ENCODE measurements at places on chromosomes 5 and 9. TPM values are rescaled to one million over a fixed set of nuclear protein-coding genes. Genes with fewer than 3 reads are reported as not detected.

PCDHGA4 gene
- polyA plus RNA-seq: 0.15 TPM

GRIN3A gene
- 0.09 TPM for polyA plus RNA-seq

FBP2 gene
- not detected for polyA plus RNA-seq

ADCY2 gene
- not detected for polyA plus RNA-seq

PCDHA12 gene
- not detected for polyA plus RNA-seq

ERCC6L2 gene
- 11.7 TPM for polyA plus RNA-seq

CCIN gene
- polyA plus RNA-seq: not detected

BAAT gene
- 275 TPM for polyA plus RNA-seq

EPB41L4B gene
- polyA plus RNA-seq: 16.4 TPM

CARTPT gene
- not detected for polyA plus RNA-seq

FYB1 gene
- polyA plus RNA-seq: 5.5 TPM

NTRK2 gene
- polyA plus RNA-seq: 0.55 TPM

GRCh38 chr5:118637947-118638670 is 350.2 kb downstream of the DTWD2 start:
- no peaks in the 10 kb centered on the region for H3K4me1 ChIP-seq
- no peaks in the 10 kb centered on the region for H3K36me3 ChIP-seq
- no peak overlapping the region for H3K27ac ChIP-seq
- DNase-seq: no peak
- no peaks in the 10 kb centered on the region for H3K27me3 ChIP-seq
- no peak overlapping the region for H3K4me3 ChIP-seq

DNA sequence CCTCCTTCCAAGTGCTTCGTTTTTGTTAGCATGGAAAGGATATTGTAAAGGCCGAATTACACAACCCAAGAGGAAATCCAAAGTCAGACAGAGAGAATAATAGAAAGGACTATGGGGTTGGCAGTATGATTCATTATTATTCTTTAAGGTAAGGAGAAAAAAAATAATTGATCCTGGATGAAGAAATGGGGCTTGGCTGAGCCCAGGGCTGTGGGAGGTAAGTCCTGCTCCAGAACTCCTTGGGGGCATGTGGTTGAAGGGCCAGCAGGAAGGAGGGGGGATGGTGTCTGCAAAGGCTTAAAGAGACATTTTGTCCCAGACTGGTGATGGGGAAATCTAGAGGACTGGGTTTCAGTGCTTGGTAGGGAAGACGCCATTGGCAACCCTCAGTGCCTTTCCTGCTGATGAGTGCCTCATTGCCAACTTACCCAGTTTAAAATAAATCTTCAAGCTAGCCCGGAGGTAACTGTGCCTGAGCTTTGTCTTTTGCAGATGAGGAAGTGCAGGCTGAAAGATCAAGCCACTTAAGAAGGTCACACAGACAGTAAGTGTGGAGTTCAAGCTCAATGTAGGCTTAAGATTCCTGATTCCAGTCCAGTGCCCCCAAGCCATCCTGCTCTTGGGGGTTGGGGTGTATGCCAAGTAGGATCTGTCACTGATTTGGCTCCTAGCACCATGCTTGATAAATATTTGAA is 30.2 kb downstream of the FOXI1 start:
- no peaks in the 10 kb centered on the region for H3K27me3 ChIP-seq
- no peak overlapping the region for H3K4me3 ChIP-seq
- no peaks in the 10 kb centered on the region for H3K4me1 ChIP-seq
- peak; percentile 6 for DNase-seq

- no peak overlapping the region for H3K4me3 ChIP-seq
- no peak for DNase-seq
- H3K4me1 ChIP-seq: no peaks in the 10 kb centered on the region
Measured at GRCh38 chr9:131177898-131178297, 52.5 kb downstream of the NUP214 start.

DNA sequence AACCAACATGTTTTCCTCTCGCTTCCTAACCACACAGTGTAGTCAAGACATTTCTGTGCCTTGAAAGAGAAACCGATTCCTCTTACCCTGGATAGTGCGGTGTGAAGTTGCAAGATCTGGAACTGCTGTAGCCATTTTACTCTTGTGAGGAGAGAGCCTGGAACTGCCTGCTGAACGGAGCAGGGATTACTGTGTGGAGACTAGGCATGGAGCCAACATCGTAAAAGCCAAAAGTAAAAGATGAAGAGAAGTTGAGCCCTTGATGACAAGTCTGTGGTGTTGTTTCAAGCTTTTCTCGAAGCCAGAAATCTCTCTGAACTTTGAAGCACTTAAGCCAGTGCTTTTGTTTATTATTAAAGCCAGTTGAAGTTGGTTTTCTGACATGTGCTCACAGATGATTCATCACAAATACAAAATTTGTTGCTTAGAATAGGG is 110.1 kb upstream of the GRIN3A start:
- DNase-seq: no peak
- H3K27me3 ChIP-seq: no peaks in the 10 kb centered on the region
- no peaks in the 10 kb centered on the region for H3K4me1 ChIP-seq
- no peak overlapping the region for H3K4me3 ChIP-seq

DNA sequence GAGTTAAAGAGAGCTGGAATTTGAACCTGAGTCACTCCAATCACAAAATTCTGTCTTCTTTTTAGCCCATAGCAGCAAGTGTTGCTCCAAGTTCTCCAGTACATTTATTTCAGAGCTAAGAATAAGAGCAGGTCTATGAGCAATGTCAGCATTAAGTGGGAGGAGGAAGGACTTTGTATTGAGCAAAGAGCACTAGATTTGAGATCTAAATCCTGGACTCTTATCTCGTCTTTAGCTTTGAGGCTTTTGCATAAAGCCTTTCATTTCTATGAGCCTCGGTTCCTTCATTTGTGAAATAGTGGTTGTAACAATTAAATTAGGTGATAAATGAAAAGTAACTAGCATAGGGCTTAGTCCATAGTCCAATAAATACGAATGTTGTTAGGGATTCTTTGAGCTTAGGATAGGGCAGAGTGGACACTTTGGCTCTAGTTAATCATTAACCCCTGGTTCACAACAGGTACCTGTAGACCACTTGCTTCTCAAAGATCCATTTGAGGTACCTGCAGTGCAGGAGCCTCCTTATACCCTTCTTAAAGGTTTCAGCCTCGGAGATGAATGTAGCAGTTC is 464.1 kb upstream of the KLF4 start:
- no peaks in the 10 kb centered on the region for H3K27me3 ChIP-seq
- no peak for DNase-seq
- H3K27ac ChIP-seq: no peak overlapping the region

- DNase-seq: no peak
- H3K4me1 ChIP-seq: peaks cover 1% of the 10 kb centered on the region
- no peaks in the 10 kb centered on the region for H3K27me3 ChIP-seq
- H3K4me3 ChIP-seq: no peak overlapping the region
- H3K36me3 ChIP-seq: peaks cover 66% of the 10 kb centered on the region
Measured at GRCh38 chr5:148416921-148417320, 33.2 kb downstream of the FBXO38 start.

DNA sequence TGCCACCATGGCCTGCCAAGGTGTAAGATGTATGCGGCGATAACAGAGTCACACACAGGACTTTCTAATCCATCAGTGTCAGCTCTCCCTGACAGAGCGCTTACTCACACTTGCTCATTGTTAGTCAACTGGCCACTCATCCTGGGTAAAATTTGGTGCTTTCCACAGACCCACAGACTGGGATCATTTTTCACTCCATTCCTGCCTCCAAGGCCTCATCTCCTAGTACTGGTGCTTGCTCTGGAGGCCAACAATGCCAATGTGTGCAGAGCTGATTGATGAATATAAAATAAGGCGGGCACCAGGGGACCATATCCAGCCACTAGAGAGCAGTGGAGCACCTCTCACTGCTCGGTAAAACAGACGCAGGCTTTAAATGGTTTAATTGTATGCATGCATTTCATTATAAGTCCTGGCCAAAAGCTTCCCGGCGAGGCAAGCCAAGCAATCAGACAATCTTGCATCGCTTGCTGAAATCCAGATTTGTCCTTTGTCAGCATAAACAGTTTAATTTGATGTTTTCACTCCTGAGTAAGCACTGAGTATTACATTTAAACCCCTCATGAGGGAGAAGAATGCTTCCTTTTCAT is 22.3 kb downstream of the PSMB7 start:
- no peaks in the 10 kb centered on the region for H3K36me3 ChIP-seq
- H3K4me1 ChIP-seq: peaks cover 37% of the 10 kb centered on the region
- DNase-seq: no peak

DNA sequence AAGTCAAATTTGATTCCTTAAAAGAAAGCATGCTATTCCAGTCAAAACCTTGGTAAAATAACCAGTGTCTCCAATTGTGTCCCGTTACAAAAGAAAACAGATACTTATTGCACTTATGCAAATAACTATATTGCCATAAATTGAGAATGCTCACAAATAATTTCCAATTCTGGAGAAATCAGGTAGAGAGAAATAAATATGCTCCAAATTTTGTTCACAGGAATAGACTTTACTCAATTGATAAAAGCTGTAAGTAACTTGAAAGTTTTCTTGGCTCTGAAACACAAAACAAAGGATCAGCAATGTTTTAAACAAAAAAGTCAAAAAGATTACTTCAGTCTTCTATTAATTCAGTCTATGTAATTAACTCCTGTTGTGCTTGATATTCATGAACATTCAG is 7.8 kb upstream of the DTWD2 start:
- H3K36me3 ChIP-seq: no peaks in the 10 kb centered on the region
- H3K27me3 ChIP-seq: no peaks in the 10 kb centered on the region
- no peak for DNase-seq

DNA sequence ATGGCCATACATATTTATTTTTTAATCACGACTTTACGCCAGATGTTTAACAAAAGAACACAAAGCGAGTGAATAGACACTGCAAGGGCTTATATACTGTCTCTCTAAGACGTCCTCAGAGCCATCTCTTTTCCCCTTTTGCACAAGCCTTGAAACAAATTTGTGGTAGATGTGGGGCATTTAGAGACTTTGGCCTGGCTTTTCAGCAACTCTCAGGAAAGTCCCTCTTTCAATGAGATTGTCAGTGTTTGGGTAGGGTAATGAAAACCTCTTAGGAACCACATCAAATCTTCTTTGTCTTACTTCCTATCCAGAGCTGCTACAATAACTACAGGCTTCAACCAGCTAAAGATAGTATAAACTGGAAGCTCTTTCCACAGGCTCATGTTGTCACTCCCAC is 380.0 kb downstream of the ANXA1 start:
- DNase-seq: no peak
- no peaks in the 10 kb centered on the region for H3K36me3 ChIP-seq
- no peaks in the 10 kb centered on the region for H3K27me3 ChIP-seq
- H3K27ac ChIP-seq: no peak overlapping the region
- H3K4me1 ChIP-seq: no peaks in the 10 kb centered on the region

GRCh38 chr5:116566251-116566650 is 8.4 kb downstream of the SEMA6A start:
- H3K27me3 ChIP-seq: no peaks in the 10 kb centered on the region
- DNase-seq: no peak
- no peaks in the 10 kb centered on the region for H3K36me3 ChIP-seq
- H3K4me1 ChIP-seq: no peaks in the 10 kb centered on the region
- H3K4me3 ChIP-seq: no peak overlapping the region
- H3K27ac ChIP-seq: no peak overlapping the region

- no peak overlapping the region for H3K4me3 ChIP-seq
- no peaks in the 10 kb centered on the region for H3K27me3 ChIP-seq
- H3K27ac ChIP-seq: no peak overlapping the region
- DNase-seq: no peak
- H3K36me3 ChIP-seq: no peaks in the 10 kb centered on the region
Measured at GRCh38 chr9:90772386-90772785, 29.2 kb upstream of the SYK start.

GRCh38 chr9:69946800-69947437 is 96.7 kb upstream of the MAMDC2 start:
- H3K4me1 ChIP-seq: no peaks in the 10 kb centered on the region
- no peaks in the 10 kb centered on the region for H3K36me3 ChIP-seq
- no peak for DNase-seq
- no peak overlapping the region for H3K4me3 ChIP-seq
- no peak overlapping the region for H3K27ac ChIP-seq

GRCh38 chr5:148297731-148298130 is 14.5 kb upstream of the SPINK7 start:
- DNase-seq: no peak
- H3K4me1 ChIP-seq: no peaks in the 10 kb centered on the region
- no peak overlapping the region for H3K4me3 ChIP-seq
- no peak overlapping the region for H3K27ac ChIP-seq
- H3K36me3 ChIP-seq: no peaks in the 10 kb centered on the region
- H3K27me3 ChIP-seq: no peaks in the 10 kb centered on the region

DNA sequence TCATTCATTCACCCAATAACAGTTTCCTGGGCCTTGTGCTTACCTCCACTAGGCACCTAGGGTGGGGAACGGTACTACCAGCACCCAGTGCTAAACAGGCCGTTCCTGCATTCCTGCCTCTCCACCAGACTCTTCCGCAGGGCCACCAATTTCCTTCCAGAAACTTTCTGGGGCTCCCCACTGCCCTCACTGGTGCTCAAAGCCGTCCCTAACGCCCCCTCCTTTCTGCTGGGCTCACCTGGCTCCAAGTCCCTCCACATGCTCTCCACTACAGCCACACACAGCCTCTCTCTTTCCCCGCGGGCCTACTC is 1.4 kb downstream of the PHF19 start:
- peak overlapping the region; percentile 81 for H3K27ac ChIP-seq
- H3K4me3 ChIP-seq: no peak overlapping the region
- no peaks in the 10 kb centered on the region for H3K27me3 ChIP-seq
- H3K4me1 ChIP-seq: peaks cover 9% of the 10 kb centered on the region
